ENCODE measurements at places on chromosomes 5 and 9. TPM values are rescaled to one million over a fixed set of nuclear protein-coding genes. Genes with fewer than 3 reads are reported as not detected.

- DNase-seq, result peak; percentile 66
Measured at GRCh38 chr5:176533894-176534611, 3.1 kb downstream of the RNF44 start.

Gene LMX1B
- not detected for total RNA-seq

- DNase-seq, result no peak
Measured at GRCh38 chr9:132249690-132250089, 87.8 kb downstream of the NTNG2 start.

DNA sequence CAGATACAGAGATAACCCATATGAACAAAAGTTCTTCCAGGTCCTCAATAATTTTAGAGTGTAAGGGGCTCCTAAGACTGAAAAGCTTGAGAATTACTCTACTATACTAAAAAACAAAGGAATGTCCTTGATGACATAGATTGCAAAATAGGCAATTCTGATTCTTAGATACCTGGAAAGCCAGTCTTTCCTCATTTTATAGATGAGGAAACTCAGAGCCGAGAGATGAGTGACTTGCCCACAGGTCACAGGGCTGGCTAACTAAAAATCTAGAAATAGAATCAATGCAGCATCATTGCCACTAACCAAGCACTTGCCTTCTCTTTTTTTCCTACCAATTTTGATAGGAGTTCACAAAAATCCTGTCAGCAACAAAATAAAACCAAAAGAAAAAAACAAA, 101.2 kb downstream of the EPB41L4A start:
- DNase-seq, result no peak

GRCh38 chr9:134707031-134707680, 65.6 kb downstream of the COL5A1 start:
- no peak for DNase-seq

GRCh38 chr5:1415626-1416360, 29.4 kb downstream of the SLC6A3 start:
- DNase-seq, result no peak
